ENCODE measurements at places on chromosomes 3 and 15.

DNA sequence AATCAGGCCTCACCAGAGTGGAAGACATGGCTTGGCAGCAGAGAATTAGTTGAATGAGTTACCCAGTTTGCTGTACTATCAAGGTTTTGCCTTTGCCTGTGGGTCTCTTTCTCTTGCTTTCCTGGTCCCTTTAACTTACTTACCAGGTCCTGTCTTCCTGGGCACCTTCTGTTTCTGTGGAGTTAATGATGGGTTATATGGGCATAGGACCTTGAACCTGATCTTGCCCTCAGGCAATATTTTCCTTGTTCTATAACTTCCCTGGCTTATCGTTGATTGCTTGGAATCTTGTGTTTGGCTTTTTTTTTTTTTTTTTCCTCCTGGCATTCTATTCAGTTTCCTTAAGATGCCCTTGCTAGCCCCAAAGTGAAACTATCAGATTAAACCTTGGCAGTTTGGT is 106.8 kb downstream of the HHLA2 start:
- no peaks in the 10 kb centered on the region for H3K36me3 ChIP-seq
- H3K27ac ChIP-seq, result no peak overlapping the region
- H3K4me3 ChIP-seq, result no peak overlapping the region
- peaks cover 14% of the 10 kb centered on the region for H3K4me1 ChIP-seq
- DNase-seq, result no peak

DNA sequence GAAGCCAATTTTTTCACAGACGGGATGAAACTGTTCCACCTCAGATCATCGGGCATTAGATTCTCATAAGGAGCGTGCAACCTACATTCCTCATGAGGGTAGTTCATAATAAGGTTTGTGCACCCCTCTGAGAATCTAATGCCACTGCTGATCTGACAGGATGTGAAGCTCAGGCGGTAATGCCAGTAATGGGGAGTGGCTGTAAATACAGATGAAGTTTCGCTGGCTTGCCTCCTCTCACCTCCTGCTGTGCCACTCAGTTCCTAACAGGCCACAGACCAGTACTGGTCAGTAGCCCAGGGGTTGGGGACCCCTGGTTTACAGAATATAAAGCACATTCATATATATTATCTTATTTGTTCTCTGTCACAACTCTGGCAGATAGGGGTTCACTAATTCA is 2.1 kb upstream of the LIMD1 start:
- H3K36me3 ChIP-seq, result no peaks in the 10 kb centered on the region
- no peak overlapping the region for H3K4me3 ChIP-seq
- no peaks in the 10 kb centered on the region for H3K27me3 ChIP-seq
- no peak overlapping the region for H3K27ac ChIP-seq

DNA sequence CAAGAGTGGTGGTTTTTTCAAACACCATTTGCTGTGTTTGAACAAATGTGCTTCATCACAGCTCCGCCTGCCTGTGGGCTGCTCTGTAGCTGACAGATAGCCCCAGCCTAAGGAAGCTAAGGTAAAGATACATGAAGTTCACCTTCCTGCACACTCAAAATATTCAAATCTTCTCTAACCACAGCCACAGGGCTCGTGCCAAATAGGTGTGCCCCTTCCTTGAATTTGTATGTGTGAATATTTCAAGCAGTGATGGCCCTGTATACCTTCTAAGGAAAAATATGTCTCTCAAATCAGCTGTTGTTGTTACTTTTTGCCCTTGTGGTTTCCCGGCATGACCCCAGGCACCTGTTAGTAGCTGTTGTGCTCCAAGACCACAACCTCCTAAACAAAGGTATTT is 92.8 kb downstream of the CCNL1 start:
- no peaks in the 10 kb centered on the region for H3K27me3 ChIP-seq
- no peak overlapping the region for H3K4me3 ChIP-seq
- H3K36me3 ChIP-seq, result no peaks in the 10 kb centered on the region
- no peak for DNase-seq
- H3K27ac ChIP-seq, result peak overlapping the region; percentile 33
- H3K4me1 ChIP-seq, result peaks cover 47% of the 10 kb centered on the region

DNA sequence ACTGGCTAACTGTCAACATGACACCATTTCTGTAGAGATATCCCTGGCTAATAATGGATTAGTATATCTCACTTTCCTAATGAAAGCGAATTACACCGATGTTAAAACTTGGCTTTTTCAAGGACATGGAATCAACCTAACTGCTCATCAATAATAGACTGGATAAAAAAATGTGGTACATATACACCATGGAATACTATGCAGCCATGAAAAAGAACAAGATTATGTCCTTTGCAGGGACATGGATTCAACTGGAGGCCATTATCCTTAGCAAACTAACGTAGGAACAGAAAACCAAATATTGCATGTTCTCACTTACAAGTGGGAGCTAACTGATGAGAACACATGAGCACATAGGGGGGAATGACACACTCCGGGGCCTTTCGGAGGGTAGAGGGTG is 62.6 kb downstream of the ZIC1 start:
- DNase-seq, result no peak
- no peaks in the 10 kb centered on the region for H3K36me3 ChIP-seq
- H3K27me3 ChIP-seq, result no peaks in the 10 kb centered on the region
- no peaks in the 10 kb centered on the region for H3K4me1 ChIP-seq
- H3K4me3 ChIP-seq, result no peak overlapping the region
- no peak overlapping the region for H3K27ac ChIP-seq

- H3K36me3 ChIP-seq, result no peaks in the 10 kb centered on the region
- no peak for DNase-seq
- H3K4me3 ChIP-seq, result no peak overlapping the region
- no peaks in the 10 kb centered on the region for H3K27me3 ChIP-seq
Observed at GRCh38 chr3:136283627-136284026, 33.5 kb downstream of the PCCB start.

GRCh38 chr3:8643693-8644365 is 769 bp downstream of the SSUH2 start:
- no peak overlapping the region for H3K27ac ChIP-seq
- H3K4me1 ChIP-seq, result no peaks in the 10 kb centered on the region
- DNase-seq, result no peak
- no peaks in the 10 kb centered on the region for H3K36me3 ChIP-seq

DNA sequence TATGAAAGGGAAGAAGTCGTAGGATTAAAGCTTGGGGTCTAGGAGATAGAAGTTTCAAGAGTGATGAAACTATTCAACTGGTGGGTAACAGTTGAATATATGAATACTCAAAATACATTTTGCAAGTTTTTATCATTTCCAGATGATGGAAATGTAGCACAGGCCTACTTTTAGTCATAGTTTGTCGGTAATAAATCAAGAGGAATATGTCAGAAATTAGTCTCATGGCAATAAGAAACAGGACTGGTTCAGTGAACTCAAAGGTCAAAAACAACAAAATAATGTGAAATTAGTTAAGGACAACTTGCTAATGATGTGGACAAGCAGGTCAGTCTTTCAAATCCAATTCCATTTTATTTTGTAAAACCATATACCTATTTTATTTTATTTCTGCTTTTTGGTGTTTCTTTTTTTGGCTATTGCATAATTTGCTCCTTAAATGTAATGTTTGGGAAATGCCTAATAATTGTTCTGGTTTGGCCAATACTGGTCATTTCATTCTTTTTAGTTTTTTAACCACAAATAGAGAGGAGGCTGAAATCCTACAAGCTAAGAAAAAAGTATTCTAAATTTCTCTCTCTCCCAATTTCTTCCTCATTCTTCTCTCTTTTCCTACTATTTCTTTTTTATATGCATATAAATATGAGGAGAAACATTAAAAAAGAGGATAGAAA is 195.2 kb upstream of the ARHGEF26 start:
- no peak overlapping the region for H3K4me3 ChIP-seq
- no peak overlapping the region for H3K27ac ChIP-seq
- H3K36me3 ChIP-seq, result no peaks in the 10 kb centered on the region
- no peaks in the 10 kb centered on the region for H3K4me1 ChIP-seq

- no peak overlapping the region for H3K4me3 ChIP-seq
- no peaks in the 10 kb centered on the region for H3K27me3 ChIP-seq
- H3K36me3 ChIP-seq, result no peaks in the 10 kb centered on the region
- no peak for DNase-seq
- H3K27ac ChIP-seq, result no peak overlapping the region
Observed at GRCh38 chr3:37852771-37853170, 8.9 kb upstream of the CTDSPL start.

DNA sequence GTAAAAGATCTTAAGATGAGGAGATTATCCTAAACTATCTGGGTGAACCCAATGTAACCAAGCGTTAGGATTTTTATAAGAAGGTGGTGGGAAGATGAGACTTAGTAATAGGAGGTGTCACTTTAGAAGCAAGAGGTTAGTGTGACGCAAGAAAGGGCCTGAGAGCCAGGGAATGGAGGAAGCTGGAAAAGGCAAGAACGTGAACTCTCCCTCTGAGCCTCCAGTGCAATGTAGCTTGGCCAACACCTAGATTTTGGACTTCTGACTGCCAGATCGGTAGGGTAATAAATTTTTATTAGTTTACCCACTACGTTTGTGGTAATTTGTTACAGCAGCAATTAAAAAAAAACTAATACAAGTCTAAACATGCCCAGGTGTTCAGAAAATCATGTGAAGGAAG is 20.8 kb upstream of the CNTN6 start:
- DNase-seq, result no peak
- H3K27me3 ChIP-seq, result no peaks in the 10 kb centered on the region
- H3K4me1 ChIP-seq, result no peaks in the 10 kb centered on the region

DNA sequence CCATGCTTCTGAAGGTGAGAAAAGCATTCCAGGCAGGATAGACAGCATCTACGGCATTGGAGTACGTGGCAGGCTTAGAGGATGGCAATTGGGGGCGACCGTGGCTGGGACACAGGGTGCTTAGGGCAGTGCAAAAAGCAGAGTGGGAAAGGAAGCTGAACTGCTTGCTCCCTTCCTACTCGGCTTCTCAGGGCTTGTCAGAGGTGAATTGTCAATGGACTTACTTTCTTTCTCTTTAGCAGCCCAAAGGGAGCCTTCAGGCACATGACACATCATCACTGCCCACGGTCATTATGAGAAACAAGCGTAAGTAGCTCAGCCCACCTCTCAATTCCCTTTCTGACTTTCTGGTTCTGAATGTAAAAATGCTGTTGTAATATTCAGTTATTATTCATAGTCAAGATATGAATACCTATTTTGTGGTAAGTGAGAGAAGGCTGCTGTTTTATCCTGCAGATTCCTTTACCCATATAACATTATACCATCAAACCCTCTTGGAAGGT is 84.3 kb downstream of the KLHL25 start:
- H3K27me3 ChIP-seq, result no peaks in the 10 kb centered on the region
- no peak for DNase-seq
- H3K4me3 ChIP-seq, result no peak overlapping the region
- peak overlapping the region; percentile 97 for H3K27ac ChIP-seq
- peaks cover 17% of the 10 kb centered on the region for H3K36me3 ChIP-seq

GRCh38 chr15:43440721-43441281 is 52.2 kb downstream of the TP53BP1 start:
- no peak overlapping the region for H3K4me3 ChIP-seq
- no peaks in the 10 kb centered on the region for H3K36me3 ChIP-seq
- H3K27ac ChIP-seq, result peak overlapping the region; percentile 70
- peaks cover 12% of the 10 kb centered on the region for H3K4me1 ChIP-seq

- H3K4me3 ChIP-seq, result no peak overlapping the region
- DNase-seq, result no peak
- H3K4me1 ChIP-seq, result no peaks in the 10 kb centered on the region
- H3K36me3 ChIP-seq, result no peaks in the 10 kb centered on the region
- no peaks in the 10 kb centered on the region for H3K27me3 ChIP-seq
Observed at GRCh38 chr3:73228437-73228836, 167.0 kb downstream of the EBLN2 start.

DNA sequence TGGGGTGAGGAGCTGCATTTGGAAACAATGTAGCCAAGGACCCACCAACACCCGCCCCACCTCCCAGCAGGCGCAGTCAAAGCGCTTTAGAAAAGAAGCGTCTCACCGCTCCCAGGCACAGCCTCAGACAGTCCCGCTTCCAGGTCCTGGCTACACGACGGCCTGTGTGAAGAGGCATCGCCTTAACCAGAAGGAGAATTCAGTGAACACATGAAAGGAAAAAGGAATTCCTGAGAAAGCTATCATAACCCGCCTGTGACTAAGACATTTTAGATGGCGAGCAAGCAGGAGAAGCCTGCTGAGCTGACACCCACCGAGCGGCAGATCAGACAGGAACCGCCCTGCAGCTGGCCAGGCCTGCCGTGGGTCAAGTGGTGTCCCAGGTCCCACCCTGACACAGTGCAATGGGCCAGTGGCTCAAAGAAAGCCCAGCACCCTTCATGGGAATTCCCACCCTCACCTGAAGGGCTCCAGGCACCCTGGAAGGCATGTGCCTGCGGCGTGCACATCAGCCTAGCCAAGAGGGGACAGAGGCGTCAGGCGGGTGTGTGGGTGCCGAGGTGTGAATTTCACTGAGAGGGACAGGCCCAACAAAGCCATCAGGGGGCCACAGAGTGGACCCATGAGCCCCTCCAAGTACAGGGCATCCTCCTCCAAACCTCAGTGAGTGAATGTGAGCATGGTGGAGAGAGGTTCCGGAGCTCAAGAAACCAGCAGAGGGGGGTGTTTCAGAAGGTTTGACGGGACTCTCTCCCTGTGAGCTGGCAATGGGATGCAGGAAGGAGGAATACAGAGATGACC is 144.8 kb downstream of the NSMCE3 start:
- no peak overlapping the region for H3K27ac ChIP-seq
- no peak overlapping the region for H3K4me3 ChIP-seq
- H3K27me3 ChIP-seq, result no peaks in the 10 kb centered on the region
- no peaks in the 10 kb centered on the region for H3K36me3 ChIP-seq

DNA sequence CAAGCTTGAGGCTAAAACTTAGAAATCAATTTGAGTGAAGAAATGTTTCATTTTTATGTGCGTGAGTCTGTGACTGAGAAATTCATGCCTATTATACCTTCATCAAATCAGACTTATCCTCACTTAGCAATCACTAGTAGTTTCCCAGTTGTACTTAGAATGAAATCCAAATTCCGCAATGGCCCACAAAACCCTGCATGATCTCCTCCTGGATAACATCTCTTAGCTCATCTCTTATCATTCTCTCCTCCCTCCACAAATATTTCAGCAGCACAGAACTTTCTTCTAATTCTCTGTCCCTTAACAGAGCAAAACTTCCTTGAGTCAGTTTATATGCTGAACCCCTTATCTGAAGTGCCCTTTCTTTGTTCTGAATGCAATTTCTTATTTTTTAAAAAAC is 198.8 kb upstream of the TGFBR2 start:
- no peak overlapping the region for H3K27ac ChIP-seq
- no peak for DNase-seq
- H3K36me3 ChIP-seq, result no peaks in the 10 kb centered on the region
- H3K4me1 ChIP-seq, result no peaks in the 10 kb centered on the region
- no peak overlapping the region for H3K4me3 ChIP-seq

GRCh38 chr3:127775398-127776109 is 46.8 kb downstream of the MGLL start:
- H3K4me1 ChIP-seq, result no peaks in the 10 kb centered on the region
- no peak for DNase-seq
- H3K4me3 ChIP-seq, result no peak overlapping the region
- no peaks in the 10 kb centered on the region for H3K36me3 ChIP-seq
- peak overlapping the region; percentile 35 for H3K27ac ChIP-seq

DNA sequence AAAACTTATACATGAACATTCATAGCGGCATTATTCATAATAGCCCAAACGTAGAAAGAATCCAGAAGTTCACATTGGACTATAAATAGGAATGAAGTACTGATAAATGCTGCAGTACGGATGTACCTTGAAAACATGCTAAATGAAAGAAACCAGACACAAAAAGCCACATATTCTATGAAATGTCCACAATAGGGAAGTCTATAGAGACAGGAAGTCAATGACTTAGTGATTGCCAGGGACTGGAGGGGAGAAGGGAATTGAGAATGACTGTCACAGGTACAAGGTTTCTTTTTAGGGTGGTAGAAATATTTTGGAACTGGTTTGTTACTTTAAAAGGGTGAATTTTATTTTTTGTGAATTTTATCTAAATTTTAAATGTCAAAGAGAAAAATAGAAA is 71.4 kb upstream of the SKOR1 start:
- DNase-seq, result no peak
- no peaks in the 10 kb centered on the region for H3K36me3 ChIP-seq
- no peak overlapping the region for H3K27ac ChIP-seq
- no peak overlapping the region for H3K4me3 ChIP-seq
- no peaks in the 10 kb centered on the region for H3K4me1 ChIP-seq
